ENCODE measurements at places on chromosomes 1 and 21.

GRCh38 chr1:116393792-116394191 lies 20.7 kb downstream of the ATP1A1 start:
- DNase-seq: no peak

DNA sequence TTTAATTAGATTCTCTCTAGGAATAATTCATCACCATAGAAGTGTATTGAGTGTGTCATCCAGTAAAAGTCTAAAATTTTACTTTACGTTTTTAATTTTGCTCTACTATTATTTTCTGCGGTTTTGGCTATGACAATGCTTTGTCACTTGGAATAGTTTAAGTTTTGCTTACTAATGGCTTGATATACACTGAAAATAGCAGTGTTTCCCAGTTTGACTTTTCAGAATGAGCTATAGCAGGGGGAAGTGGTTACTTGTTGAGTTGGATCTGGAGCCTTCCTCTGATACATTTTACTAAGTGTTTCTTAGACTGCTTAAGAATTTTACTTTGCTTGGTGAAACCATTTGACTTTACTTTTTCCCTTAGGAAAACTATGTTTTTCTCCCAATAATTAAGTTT lies 5.0 kb downstream of the DNAJC16 start:
- no peak for DNase-seq

- peak; percentile 35 for DNase-seq
These were observed 62.8 kb downstream of the PAX7 start for GRCh38 chr1:18693256-18694098.

DNA sequence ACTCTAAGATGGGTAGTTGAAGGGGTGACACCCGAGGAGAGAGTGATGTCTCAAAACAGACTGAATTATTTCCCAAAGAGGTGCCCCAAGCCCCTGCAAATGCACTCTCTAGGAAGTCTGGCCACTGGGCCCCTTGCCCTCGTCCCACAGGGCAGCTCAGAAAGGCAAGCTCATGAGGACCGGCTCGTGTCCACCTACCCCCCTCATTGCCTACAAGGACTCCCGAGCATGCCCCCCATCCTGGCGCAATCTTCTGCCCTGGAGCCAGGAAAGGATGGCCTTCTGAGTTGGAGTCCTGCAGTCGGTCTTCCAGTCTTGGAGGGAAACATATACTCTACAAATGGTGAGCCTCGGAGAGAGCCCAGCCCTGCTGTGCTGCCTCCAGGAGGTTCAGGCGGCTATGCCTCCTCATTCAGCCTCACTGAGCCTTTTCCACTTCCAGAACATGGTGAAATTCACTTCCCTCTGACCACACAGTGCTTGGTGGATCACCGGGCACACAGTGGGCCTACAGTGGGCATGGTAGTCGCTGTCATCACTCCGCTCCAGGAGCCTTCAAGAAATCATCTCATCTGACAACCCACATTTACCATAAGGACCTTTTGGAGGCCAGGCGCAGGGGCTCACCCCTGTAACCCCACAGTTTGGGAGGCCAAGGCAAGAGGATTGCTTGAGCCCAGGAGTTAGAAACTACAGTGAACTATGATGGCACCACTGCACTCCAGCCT lies 5.8 kb upstream of the WNT3A start:
- DNase-seq: no peak

DNA sequence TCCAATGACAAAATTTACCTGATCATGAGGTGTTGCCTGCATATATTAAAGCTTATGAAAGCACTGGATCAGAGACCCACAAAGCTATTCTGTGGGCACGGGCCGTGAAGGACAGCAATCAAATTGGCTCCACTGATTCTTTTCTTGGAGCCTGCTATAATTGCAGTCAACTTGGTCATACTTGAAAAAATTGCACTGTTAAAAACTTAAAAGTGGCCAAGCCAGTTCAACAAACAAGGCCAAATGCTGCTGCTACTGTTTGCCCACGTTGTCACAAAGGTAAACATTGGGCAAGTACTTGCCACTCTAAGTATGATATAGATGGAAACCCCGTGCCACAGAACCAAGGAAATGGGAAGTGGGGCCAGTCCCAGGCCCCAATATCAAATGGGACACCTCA lies 37.8 kb downstream of the CYP4A11 start:
- DNase-seq: no peak

GRCh38 chr1:163263818-163264655 lies 57.7 kb upstream of the NUF2 start:
- DNase-seq: no peak

GRCh38 chr1:172449585-172450523 lies 6.0 kb upstream of the PIGC start:
- DNase-seq: peak; percentile 80

DNA sequence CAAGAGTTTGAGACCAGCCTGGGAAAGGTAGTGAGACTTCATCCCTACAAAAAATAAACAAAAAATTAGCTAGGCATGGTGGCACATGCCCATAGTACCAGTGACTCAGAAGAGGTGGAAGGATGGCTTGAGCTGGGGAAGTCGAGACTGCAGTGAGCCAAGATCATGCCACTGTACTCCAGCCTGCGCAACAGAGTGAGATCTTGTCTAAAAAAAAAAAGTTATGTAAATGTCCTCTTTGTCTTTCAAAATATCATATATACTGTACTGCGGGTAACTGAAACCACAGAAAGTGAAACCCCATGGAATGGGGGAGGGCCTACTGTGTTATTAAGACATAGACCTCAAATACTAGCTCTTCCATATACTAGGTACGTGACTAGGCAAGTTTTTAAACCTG lies 20.8 kb downstream of the ACADM start:
- DNase-seq: no peak

GRCh38 chr1:86416343-86416742 lies 7.6 kb upstream of the CLCA2 start:
- no peak for DNase-seq

DNA sequence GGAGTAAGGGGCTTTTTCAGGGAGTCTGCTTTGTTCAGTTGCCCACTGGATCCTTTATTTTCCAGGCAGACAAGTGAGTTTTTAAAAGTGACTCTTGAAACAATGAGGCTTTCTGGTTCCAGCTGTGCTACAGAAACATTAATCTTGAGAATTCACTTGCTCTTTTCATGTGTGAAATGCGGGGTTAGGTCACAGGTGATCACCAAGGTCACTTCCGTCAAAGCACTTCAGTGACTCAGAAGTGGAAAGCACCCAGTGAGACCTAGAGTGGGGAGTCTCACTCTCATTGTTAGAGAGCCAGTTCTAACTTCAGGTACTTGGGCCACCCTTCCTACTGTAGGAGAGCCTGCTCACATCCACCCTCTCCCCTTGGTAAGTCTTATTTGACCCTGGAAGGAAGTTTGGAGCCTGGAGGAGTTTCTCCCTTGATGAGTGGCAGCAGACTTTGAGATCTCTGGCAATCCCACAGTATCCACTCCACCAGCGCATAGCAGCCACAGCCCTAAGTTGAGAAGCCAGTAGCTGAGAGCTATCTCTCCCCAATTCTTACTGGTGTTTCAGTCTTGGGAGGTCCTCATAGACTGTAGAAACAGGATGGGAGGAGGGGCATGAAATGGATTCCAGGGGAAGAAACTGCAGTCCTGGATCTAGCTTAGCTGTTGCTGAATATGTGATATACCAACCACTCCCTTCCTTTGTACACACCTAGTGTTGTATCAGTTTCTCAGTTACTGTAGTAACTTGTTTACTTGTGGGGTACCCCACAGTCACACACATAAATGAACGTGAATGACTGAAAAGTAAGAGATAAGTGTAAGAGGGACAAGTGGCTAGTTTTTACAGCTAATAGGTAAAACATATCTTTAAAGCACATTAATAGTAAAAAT lies 3.1 kb downstream of the TACSTD2 start:
- no peak for DNase-seq

DNA sequence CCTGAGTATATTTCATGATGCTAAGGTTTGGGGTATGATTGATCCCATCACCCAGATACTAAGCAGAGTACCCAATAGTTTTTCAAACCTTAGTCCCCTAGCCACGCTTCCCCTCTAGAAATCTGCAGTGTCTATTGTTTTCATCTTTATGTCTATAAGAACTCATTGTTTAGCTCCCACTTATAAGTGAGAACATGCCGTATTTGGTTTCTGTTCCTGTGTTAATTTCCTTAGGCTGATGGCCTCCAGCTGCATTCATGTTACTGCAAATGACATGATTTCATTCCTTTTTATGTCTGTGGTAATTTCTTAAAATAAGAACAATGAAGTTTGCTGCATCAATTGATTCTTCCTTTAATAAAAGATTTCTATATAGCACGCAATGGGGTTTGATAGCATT lies 301.3 kb downstream of the PLPP3 start:
- no peak for DNase-seq

DNA sequence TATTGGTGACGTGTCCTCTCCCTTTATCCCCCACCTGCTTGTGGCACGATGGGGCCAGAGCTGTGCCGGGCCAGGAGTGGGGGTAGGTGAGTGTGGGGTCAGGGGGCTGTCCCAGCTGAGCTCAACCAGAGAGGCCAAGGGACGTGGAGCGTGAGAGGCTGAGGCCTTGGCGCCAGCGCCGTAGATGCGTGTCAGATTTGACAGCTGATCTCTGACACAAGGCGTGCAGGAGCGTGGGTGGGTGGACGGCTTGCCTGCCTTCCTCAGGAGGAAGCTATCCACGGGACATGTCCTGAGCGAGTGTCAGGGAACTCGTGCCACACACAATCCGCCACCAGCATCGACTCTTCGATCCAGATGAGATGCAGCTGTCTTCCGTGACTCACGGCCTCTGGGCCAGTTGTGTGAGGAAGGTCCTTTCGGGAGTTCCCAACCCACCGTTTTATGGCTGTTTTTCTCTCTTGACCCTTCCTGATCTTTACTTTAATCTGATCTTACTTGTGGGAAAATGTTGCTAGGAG lies 56.7 kb downstream of the SPSB1 start:
- no peak for DNase-seq

DNA sequence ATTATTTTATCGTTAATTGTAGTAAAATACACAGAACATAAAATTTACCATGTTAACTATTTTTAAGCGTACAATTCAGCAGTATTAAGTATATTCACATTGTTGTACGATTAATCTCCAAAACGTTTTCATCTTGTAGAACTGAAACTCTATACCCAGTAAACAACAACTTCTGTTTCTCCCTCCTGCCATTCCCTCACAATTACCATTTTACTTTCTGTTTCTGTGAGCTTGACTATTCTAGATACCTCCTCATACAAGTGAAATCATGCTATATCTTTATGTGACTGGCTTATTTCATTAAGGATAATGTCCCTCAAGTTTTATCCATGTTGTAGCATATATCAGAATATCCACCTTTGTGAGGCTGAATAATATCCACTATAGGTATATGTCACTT lies 156.8 kb downstream of the ST6GALNAC3 start:
- DNase-seq: no peak

DNA sequence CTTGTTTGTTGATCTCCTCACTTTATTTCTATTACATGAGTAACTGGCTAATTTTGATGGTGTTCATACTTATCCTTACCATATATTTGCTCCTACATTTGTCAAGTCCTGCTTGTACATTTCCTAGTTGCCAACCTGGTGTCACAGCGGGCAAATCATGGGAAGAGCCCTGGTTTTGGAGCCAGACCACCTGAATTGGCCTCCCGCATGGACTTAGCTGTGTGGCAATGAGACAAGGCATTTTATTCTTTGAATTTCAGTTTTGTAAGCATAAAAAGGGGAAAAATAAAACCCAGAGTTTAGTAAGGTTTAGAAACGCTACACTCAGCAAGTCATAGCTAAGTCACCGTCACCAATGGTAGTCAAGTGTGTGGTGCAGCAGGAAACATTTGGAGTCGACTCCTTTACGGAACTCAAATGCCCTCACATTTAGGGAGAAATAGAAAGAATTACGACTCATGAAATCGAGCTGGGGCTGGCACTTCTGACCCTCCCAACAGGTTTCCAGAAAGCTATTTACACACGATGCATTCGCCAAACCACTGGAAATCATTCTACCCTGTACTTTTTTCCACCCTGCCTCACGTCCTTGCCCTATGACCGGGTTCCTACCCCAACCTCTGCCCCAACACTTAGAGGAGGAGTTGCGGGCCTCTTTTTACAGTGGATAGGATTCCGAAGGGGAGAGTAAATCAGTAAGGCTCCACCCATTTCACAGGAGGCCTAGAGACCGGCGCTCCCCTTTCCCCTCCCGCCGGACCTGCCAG lies 492 bp upstream of the PGM1 start:
- DNase-seq: no peak

- no peak for DNase-seq
These were observed 18.1 kb upstream of the ENAH start for GRCh38 chr1:225670806-225671733.

Data from urothelium cell line (cell line).